ENCODE measurements at places on chromosomes 6 and 20.

DNA sequence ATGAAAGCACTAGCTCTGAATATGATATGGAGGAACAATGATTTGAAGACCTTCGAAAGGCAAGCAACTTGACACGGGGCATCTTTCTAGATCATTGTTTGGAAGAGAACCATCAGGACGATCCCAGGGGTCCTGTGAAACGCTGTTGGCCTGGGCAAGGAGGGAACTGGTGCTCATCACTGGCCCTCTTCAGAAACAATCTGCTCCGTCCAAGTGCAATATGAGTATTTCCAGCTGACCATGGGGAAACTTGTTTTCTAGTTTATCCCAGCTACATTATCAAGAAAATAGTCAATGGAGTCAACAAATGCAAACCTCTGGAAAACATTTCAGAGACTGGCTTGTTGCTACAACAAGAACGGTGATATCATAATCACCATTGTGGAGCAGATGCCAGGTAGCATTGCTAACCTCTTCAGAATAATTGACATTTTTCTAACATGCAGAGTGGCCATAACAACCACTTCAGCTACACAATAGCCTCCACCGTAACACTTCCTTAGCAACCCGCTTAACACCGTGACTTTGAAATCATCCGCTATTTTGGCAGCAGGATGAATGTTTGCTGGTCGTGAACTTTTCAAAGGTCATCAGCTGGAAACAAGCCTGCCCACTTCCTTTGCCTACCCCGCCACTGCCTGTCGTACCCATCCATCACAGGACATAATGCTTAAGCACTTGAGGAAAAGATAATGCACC, 112.0 kb upstream of the PDE10A start:
- DNase-seq, result no peak

GRCh38 chr20:59024111-59024530, 4.9 kb downstream of the TUBB1 start:
- DNase-seq, result no peak

GRCh38 chr6:122726649-122727048, 52.9 kb upstream of the FABP7 start:
- no peak for DNase-seq

DNA sequence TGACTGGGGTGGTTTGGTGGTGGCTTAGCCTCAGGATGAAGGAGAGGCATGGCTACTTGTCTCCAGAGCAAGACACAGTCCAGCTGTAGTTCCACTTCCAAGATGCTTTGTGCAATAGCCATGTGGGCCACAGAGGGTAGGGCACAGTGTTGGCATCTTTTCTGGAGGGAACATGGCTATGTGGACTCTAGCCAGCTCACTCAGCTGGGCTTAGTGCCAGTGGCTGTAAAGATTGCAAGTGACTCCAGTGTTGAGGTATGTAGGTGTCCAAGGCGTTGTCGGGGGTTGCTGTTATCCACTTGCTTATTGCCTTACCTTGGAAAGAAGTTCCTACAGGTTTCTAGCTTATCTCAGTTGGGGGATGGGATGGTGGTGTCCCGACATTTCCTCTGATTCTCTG, 233.4 kb downstream of the CD109 start:
- DNase-seq, result no peak

GRCh38 chr6:156336733-156337132, 440.4 kb upstream of the ARID1B start:
- no peak for DNase-seq

DNA sequence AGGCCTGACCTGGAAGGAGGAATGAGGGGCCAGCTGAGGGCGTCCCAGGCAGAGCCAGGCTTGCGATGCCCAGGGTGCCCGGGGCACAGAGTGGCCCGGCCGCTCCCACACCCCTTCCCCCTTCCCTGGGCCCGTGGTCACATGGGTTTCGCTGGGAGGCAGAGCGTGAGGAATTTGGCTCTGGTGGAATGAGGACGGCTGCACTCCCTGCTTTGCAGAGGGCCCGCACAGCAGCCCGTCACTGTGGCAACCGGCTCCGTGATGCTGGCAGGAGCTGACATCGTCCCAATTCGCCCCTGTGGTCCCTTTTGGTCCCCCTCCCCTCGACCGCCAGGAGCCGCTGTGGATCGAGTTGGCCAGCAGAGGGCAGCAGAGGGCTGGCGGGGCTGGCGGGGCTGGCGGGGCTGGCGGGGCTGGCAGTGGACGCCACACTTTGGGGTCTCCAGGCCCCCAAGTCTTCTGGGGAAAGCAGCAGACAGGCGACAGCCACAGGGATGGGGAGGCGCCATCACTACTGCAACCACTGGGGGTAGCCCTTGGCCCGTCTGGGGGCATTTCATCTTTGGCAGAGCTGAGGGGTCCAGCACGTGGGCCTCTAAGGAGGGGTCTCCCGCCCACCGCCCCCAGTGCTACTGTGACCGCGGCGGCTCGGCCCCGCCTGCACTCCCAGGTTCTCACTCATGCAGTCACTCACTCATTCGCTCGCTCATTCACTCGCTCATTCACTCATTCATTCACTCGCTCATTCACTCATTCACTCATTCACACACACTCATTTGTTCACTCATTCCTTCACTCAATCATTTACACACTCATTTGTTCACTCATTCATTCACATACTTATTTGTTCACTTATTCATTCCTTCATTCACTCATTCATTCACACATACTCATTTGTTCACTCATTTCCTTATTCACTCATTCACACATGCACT, 49.7 kb upstream of the BHLHE23 start:
- peak; percentile 64 for DNase-seq

DNA sequence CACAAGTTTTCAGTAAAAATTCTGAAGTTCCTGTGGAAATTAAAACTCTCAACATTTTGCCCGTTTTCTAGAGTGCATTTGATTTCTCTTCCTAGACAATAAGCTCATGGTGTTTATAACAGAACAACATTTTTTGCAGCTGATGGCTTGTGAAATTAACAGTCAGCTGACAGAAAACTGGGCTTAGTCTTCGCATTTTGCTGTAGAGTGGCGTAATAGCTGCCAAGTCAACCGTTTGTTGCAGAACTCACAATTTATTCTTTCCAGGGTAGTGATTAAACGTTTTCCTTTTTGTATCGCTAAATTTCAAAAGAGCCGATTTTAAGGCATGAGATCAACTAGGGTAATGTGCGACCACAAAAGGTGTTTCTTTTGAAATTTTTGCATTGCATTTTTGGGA, 1.4 kb downstream of the SPO11 start:
- DNase-seq, result no peak

- DNase-seq, result no peak
Observed at GRCh38 chr6:168418711-168419121, 22.3 kb upstream of the SMOC2 start.

GRCh38 chr6:37741757-37742400, 44.2 kb upstream of the MDGA1 start:
- no peak for DNase-seq

GRCh38 chr6:48961781-48962415, 501.2 kb downstream of the MMUT start:
- no peak for DNase-seq

GRCh38 chr6:34333858-34334257, 58.6 kb downstream of the NUDT3 start:
- no peak for DNase-seq

DNA sequence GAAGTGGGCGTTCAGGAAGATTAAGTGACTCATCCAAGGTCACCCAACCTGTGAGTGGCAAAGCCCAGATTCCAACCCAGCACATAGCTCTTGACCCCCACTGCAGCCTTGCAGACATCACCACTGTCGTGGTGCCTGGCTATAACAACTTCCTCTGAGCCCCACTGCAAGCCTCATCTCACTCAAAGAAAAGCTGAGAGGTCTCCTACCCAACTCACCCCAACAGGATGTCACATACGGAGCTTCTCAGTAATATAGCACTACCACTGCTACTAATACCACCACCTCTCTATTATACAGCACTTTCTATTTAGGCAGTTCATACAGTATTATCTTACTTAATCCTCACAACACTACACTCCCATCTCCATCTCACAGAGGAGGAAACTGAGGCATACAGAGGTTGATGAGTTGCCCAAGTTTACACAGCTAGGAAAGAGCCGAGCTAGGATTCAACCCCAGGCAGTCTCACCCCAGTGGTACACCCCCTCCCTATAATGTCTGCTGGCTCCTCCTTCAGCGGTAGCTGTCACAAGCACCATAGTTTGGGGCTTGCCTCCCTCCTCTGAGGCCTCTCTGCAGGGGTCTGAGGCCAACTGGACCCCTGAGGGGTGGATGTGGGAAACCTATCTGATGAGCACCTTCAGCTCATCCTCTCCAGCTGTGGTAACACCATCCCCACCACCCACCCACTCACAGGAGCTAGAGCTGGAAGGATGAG, 19.5 kb downstream of the TFEB start:
- no peak for DNase-seq

DNA sequence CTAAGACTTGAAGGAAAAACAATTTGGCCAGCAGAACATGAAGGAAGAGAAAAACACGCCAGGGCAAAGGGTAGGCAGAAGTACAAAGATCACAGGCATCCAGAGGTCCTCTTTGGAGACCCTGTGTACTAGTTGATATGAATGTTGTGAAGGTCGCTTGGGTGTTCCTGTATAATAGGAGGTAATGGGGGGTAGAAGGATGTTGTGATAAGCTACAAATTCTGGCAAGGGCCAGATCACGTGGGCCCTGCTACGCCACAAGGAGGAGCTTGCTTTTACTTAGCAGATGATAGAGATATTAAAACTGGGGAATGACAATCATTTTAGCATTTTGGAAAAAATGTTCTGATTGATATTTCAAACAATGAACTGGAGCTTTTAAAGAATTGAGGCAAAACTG, 878 bp upstream of the HLA-DMA start:
- no peak for DNase-seq

DNA sequence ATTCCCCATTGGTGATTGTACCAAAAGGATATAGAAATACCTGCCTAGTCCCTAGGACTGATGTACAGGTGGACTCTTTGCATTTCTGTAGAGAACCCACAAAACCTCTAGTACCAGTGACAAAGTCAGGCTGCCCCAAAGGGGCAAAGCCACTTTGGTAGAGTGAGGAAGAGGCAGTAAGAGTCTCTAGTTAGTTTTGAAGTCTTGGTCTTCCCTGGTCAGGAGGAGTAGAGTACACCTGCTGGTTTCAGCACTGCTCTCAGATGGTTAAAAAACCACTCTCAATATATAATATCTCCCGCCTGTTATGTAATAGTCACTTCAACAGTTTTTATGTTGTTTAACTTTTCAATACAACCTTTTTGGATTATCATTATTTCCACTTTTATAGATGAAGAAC, 344.9 kb downstream of the CDKAL1 start:
- DNase-seq, result no peak

Measured in GM12892 (cell line).